ENCODE measurements at places on chromosomes 4 and X.

- no peak for DNase-seq
Measured at GRCh38 chrX:150547375-150548115, 20.9 kb upstream of the MTM1 start.

DNA sequence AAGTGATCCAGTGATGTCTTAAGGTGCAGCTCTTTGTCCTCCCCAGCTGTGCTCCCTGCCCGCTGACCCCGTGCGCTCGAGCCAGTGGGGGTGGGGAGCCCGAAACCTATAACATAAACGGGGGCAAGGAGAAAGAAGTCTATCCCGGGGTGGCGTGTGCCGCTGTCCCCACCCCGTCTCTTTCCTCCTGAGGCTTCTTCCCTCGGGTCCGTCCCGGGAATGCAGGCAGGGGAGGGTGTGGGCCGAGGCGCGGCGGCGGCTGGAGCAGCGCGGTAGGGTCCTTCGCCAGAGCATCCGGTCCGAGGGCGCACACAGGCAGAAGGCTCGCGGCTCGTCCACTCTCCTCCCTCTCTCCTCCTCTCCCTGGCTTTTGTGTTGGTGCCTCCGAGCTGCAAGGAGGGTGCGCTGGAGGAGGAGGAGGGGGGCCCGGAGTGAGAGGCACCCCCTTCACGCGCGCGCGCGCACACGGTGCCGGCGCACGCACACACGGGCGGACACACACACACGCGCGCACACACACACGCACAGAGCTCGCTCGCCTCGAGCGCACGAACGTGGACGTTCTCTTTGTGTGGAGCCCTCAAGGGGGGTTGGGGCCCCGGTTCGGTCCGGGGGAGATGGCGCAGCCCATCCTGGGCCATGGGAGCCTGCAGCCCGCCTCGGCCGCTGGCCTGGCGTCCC lies at the start of gene RAB33A:
RAB33A (plus strand) TSS at position 517 of the 681 bp plus-strand sequence; CDS start at position 618, 101 bp downstream.
- no peak for DNase-seq

- no peak for DNase-seq
Measured at GRCh38 chrX:52852110-52852860, 15.6 kb downstream of the XAGE3 start.

DNA sequence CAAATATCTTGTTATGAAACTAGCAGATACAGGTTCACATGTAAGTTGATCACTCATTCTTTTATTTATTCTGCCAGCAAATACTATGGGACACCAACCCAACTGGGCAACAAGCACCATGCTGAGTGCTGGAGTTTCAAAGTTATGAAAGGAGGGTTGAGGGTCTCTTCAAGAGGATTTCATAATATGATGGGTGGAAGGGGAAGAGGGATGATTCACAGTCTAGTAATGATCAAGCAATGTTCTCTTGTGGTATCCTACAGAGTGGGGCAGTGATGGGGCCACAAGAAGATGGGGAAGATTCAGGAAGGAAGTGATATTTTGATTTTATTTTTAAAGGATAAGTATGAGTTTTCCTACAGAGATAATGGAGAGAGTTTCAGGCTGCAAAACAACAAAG lies 46.2 kb upstream of the TXK start:
- no peak for DNase-seq

GRCh38 chrX:97215186-97215585 lies 331.5 kb downstream of the RPA4 start:
- no peak for DNase-seq

GRCh38 chr4:26028793-26029567 lies 115.0 kb downstream of the SMIM20 start:
- DNase-seq, result no peak

DNA sequence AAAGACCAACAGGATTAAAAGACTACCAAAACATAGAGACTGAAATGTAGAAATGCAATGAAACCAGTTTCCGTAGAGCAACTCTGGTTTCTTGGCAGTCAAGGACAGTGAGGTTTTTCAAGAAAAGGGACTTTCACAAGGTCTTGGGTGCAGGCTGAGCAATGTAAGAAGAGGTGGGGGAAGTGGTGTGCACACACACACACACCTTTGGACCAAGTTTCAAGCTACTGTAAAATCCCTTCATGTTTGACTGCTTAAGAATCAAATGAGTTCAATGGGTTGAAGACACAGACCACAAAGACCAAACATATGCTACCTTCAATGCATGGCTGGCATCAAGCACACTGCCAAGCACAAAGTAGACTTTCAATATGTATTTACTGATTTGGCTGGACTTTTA lies 17.8 kb upstream of the MCF2 start:
- peak; percentile 64 for DNase-seq

GRCh38 chr4:155914782-155915181 lies 11.3 kb downstream of the TDO2 start:
- no peak for DNase-seq

DNA sequence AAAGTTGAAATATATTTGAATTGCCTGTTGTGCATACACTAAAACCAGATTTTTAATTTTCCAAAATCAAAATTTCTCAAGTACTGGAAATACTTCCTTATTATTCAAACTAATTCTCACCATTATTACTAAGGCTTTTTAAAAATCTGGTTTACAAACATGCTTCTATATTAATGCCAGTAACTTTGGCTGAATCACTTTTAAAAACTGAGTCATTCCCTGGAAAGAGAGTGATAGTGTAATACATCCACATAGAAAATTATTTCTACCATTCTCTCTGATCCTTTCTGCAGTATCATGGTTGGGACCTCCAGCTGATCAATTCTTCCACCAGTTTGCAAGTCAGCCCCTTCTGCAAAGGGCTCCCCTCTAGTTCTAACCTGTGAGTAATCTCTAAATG lies 165.3 kb upstream of the FAM241A start:
- DNase-seq, result no peak

DNA sequence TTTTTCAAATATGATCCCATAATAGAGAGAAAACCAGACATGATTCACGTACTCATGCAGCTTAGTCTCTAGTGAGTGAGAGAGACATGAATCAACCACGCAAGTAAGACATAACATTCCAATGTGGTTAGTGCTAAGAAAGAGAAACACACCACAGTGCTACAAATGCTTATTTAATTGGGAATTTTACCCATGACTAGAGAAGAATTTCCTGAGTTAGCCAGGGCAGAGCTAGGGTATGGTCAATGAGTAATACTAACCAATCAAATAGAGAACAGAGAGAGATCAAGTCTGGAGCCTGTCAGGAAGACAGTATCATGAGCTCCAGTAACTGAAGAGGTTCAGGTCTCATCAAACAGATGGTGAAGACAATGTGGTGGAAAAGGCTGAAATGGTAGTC lies 495.2 kb downstream of the PDGFC start:
- no peak for DNase-seq

- no peak for DNase-seq
Measured at GRCh38 chr4:82747686-82748575, 50.7 kb downstream of the SCD5 start.

Data from GM12878 (cell line).